ENCODE measurements at places on chromosomes 5 and 9.

DNA sequence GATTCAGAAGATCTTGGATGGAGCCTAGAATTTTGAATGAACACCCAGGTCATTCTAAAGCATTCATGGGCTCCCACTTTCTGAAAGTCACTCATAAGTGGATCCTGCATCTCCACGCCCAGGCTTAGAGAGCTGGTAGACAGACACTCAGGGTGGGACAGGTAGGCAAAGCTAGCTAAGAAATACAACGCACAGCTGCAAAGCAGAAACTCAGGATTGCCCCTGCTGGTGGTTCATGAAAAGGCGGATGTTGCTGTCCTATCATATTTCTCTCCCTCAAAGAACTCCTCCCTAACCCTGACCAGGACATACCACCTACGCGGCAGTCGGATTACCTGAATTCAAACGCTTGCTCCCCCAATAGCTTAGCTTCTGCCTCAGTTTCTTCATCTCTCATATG, 226.5 kb downstream of the GLIS3 start:
- no peak for DNase-seq

- peak; percentile 24 for DNase-seq
Observed at GRCh38 chr9:90915693-90916092, 114.1 kb downstream of the SYK start.

GRCh38 chr9:33787839-33788238, 7.5 kb upstream of the PRSS3 start:
- no peak for DNase-seq

DNA sequence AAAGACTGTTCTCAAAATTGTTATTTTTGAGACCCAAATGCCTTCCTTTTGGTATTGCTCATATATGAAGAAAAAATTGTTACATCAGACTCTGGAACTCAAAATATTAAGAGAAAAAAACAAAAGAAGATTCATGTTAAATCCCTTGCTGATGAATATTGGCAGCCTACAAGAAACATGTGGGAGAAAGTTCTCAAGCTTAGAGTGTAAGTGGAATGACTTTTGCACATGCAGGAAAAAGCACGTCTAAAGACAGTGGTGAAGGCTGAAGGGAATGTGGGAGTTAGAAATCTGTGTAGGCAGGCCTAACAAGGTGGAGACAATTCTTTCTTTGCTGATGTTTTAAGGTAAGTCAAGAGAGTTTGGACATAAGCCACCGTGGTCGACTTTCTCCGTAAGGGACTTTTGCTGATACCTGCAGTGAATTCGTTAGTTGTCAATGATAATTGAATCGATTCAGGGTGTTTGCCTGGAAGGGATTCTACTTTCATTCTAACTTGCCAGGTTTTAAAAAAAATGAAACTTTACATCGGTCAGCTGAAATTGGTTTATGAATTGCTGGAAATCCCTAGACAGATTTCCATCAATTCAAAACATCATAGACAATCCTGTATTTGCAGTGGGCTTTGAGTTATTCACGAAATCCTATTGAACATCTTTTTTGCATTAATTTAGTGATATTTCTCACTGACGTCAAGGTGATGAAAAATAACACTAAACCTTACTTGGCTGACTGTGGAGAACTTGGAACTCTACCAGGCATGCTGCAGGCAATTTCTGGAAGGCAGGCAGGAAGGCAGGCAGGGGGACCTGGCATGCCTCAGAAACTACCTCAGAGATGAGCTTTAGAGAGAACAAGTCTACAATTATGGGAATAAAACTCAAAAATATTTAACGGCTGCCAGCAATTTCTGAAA, 359.1 kb upstream of the ADAMTSL1 start:
- no peak for DNase-seq

GRCh38 chr9:2657427-2657826, 35.8 kb downstream of the VLDLR start:
- DNase-seq = no peak

DNA sequence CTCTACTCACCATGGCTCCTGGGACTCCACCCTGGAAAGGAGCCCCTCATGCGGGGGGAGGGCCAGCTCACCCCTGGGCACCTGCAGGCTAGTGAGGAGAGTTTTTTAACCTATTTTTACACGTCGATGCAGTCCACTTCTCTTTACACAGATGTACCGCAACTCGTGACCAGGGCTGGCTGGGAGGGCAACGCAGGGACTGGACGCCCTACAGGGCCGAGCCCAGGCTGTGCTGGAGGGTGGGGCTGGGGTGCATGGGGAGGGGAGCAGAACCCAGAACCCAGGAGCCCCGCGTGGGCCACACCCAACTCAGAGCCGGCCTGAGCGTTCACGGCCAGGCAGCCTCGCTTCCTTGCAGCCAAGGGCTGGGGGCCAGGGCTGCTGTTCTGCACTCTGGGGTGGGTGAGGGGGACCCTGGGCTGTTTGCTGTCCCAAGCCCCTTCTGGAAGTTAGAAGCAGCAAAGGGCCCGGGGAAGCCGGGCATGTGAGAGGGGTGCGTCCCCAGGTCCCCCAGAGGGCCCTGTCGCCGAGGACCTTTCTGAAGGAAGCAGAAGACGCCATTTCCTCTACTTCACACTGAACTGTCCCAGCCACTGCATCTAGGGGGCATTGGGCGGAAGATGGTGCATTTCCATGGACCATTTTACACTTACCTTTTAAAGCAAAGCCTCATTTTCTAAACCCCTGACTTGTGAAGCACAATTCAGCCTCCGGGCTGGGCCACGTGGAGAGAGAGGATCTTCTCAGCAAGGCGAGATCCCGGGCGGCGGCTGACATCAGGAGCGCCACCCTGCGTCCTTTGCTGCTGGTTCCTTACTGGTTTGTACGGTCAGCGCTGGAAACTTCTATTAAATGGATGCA, 90.5 kb downstream of the KCNT1 start:
- no peak for DNase-seq

DNA sequence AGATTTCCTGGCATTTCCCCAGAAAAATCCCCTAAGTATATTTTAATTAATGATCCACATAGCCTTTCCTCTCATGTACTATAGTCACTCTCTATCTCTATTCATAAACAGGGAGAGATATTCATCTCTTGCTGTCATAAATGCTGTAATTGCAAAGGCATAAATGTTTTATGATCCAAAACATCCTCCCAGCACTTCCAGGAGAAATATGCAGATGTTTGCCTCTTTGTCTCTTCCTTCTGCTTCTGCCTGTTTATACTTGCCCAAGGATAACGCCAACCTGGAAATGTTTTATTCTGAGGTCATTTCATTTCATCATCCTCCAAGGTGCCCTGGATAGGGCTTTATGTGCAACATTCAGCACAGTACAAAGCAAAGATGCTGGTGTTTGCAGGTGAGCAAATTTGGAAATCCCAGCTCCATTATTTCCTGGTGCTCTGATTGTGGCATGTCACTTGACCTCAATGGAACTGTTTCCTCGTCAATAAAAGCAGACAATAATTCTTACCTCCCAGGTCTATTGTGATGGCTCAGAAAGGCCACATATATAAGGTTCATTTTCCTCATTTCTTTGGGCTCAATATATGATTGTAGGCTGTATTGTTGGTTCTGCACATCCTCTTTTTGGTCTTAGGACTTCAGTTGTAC, 6.9 kb downstream of the TNFSF15 start:
- DNase-seq = no peak

- no peak for DNase-seq
Observed at GRCh38 chr5:156396063-156396829, 69.3 kb downstream of the SGCD start.

- DNase-seq = no peak
Observed at GRCh38 chr9:71218774-71219173, 97.4 kb upstream of the TRPM3 start.

GRCh38 chr9:78031893-78032729, 500 bp upstream of the GNAQ start:
- DNase-seq = peak; percentile 60

Measured in stimulated activated CD8-positive, alpha-beta memory T cell treated with anti-CD3 and anti-CD28 coated beads, Interleukin-4, amount 100 ng/mL, for 24 hours (primary cell).